ENCODE measurements at places on chromosomes 2 and 18.

- DNase-seq, result no peak
These were observed 48.6 kb downstream of the SPATS2L start for GRCh38 chr2:200354833-200355751.

GRCh38 chr18:72235422-72235821 lies 308.7 kb downstream of the CBLN2 start:
- DNase-seq, result no peak

GRCh38 chr2:47682216-47682749 lies 100.7 kb upstream of the MSH6 start:
- DNase-seq, result no peak

- DNase-seq, result no peak
These were observed 92.0 kb upstream of the GULP1 start for GRCh38 chr2:188199716-188200128.

GRCh38 chr2:2245500-2245899 lies 85.6 kb downstream of the MYT1L start:
- DNase-seq, result no peak

DNA sequence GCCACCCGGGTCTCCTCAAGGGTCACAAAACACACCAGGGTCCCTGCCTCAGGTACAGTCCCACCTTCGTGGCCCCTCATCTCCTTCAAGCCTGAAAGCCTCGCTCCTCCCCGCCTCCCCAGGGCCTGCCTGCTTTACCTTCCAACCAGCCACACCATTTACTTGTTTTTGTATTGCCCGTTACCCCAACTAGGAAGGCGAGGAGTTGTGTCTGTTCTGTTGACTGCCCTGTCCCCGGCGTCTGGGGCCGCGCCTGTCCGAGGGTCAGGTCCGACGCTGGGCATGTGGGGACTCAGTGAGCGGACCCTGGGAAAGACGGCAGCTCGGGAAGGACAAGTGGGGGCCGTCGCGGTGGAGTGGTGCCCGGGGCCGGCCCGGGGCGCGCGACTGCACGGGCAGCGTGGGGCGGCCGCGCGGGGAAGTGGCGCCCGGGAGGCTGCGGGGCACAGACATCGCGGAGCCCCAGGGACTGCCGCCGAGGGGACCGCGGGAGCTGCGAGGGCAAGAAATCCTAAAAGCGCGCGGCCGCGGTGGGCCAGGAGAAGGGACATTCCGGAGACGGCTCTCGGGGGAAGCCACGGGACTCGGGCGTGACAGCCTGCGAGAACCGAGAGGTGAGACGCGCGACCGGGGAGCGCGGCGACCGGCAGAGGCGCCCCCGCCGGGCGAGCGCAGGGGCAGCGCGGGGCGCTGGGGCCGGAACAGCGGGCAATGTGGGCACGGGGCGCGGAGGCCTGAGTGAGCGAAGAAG lies 797 bp upstream of the GRHL1 start:
- DNase-seq, result no peak

DNA sequence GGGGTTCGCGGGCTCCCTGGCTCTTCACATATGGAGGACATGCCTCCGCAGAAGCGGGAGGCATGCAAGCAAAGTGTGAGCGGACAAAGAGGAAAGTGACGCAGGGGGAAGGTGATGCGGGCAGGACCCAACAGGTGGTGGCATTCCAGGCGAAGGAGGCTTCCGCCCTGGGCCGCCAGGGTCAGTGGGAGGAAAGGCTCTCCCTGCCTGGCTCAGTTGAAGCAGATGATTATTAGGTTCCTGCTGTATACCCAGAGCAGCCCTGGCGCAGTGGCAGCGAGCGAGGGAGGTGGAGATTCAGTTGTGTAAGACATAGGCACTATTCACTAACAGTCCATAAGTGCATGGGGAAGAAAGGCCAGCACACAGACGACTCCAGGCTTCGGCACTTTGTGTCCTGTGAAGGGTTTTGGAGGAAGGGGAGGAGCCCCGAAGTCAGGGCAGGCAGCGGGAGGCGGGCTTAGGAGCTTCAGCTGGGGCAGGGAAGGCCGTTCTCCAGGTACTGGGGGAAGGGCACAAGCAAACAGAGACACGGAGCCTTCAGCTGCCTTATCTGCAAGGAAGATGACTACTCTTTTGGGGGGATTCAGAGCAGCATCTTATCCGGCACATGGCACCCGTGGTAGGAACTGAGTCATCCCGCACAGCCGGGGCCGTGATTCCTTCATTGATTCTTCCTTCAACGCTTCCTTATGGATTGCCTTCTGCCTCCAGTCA lies 89.8 kb downstream of the TGOLN2 start:
- DNase-seq, result no peak

GRCh38 chr2:128464456-128464855 lies 145.8 kb upstream of the HS6ST1 start:
- no peak for DNase-seq

- no peak for DNase-seq
These were observed 90.5 kb downstream of the INHBB start for GRCh38 chr2:120436460-120436739.

DNA sequence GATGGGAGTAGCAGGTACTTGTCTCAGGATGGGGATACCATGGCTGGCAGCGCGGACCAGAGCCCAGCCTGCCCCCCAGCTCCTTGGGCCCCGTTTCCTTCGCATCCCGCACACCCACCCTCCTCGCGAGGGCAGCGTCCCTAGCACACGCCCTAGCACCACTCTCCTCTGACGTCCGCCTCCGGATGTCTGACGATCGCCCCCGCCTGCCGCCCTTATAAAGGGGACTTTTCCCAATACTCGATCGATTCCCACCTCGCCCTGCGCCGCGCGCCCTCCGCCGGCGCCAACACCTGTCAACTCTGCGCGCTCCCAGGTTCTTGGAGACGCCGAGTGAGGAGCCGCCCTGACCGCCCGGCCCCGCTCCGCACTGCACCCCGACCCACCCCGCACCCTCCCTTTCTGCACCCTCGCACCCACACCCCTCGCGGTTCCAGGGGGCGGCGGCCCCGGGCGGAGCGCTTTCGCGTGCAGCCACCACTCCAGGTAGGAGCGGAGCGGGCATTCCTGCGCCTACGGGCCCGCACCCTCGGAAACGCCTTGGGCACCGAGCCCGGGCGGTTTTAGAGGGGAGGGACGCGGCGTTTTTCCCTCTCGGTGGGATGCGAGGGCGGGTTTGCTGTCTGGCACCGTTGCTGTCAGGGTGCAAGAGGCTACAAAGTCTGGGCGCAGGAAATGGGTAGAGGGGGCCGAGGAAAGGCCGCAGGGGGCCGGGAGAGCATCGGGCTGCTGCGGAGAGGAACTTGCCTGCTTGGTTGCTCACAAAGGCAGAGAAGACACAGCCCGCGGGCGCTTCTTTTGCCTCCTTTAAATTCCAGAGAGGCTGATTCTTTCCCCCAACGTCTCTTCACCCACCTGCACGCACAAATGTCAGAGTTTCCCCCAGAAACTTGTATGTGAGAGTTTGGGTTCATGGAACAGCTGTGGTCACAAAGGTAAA lies at the start of gene SLC5A7:
SLC5A7 (plus strand) TSS at position 247 of the 940 bp plus-strand sequence. CDS start 1,632 bp downstream, outside the sequence.
- DNase-seq, result no peak

GRCh38 chr2:156511122-156511521 lies 74.9 kb downstream of the GPD2 start:
- DNase-seq, result peak; percentile 10

DNA sequence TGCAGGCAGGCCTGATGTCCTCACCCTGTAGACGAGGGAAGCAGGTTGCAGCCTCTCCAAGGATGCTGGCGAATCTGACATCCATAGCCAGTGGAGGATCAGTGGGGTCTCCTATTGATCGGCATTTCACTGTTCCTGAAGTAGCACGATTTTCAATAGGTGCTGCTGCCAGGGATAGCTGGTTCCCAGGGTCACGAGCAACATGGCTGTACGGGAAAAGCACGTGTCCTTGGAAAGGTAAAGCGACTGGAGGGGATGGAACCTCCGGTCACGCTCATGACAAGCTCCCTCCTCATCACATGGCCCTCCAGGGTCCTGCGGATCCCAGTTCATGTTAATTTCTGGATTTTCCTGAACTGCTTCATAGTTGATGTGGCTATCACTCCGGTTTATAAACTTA lies 373.7 kb upstream of the SMIM21 start:
- no peak for DNase-seq

DNA sequence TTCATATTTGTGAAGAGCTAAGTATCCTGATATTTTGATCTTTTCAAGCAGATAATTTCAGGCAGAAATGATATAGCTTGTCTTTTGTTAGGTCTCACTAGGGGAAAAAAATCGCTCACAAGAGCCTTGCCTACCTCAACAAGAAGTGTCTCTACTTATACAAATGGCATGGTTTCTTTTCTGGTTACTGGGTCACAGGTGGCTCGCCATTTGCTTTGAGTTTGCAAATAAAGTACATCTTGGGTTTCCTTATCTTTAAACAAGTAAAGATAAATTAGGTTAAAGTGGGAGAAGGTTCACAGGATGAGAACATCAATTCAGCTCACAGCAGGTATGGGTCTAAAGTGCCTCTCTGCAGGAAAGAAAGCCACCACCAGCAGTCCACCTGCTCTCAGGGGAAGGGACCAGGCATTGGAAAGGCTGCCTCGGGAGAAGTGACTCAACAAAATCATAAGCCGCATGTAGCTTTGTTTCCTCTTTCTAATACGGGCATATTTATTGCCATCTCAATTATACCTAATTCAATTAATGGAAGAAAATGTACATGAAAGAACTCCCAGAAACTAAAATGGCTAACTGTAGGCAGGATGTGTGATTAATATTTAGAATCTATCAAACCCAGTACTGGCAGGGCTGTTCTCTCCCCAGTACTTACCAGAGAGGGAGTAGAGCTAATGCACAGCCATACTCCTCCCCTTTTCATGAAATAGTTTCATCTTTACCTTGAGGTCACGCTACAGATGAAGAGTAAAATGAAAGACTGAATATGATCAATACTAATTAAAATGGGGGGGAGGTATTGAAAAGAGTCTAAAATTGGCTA lies 28.3 kb downstream of the CDC42EP3 start:
- DNase-seq, result no peak

- DNase-seq, result no peak
These were observed 1.5 kb downstream of the RND3 start for GRCh38 chr2:150485871-150486538.

- DNase-seq, result no peak
These were observed 55.5 kb upstream of the ADAM23 start for GRCh38 chr2:206387808-206388207.

GRCh38 chr2:239111401-239112100 lies 263.7 kb downstream of the TWIST2 start:
- no peak for DNase-seq

- no peak for DNase-seq
These were observed 81.3 kb downstream of the VSNL1 start for GRCh38 chr2:17621781-17622180.

DNA sequence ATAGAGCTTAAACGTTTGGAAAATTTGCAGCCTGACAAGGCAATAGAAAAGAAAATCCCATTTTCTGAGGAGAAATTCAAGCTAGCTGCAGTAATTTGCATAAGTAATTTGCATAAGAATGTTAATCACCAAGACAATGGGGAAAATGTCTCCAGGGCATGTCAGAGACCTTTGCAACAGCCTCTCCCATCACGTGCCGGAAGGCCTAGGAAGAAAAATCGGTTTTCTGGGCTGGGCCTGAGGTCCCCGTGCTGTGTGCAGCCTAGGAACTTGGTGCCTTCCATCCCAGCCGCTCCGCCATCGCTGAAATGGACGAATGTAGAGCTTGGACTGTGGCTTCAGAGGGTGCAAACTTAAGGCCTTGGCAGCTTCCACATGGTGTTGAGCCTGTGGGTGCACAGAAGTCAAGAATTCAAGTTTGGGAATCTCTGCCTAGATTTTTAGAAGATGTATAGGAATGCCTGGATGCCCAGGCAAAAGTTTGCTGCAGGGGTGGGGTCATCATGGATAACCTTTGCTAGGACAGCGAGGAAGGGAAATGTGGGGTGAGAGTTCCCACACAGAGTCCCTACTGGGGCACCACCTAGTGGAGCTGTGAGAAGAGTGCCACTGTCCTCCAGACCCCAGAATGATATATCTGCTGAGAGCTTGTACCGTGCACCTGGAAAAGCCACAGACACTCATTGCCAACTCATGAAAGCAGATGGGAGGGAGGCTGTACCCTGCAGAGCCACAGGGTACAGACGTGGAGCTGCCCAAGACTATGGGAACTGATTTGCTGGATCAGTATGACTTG lies 164.6 kb downstream of the GULP1 start:
- DNase-seq, result no peak

DNA sequence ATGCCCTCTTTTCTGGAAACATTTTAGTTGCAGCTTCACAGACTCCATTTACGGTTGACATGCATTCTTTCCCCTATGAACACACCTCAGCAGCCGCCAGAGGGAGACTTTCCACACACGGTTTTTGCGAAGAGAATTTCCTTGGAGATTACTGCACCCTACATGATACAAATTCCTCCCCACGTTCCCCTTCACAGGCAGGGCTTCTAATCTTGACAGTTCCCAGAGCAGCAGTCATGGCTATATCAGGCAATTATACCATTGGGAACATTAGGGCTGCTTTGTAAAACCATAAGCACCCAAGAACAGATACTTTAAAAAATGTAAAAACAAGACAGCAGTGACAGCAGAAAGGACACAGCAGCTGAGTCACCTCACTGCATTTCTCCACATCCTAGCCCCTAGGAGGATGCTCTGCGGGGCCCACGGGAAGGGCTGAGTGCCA lies 253.8 kb downstream of the TGIF1 start:
- peak; percentile 55 for DNase-seq

GRCh38 chr2:74178211-74179062 lies at the start of gene MOB1A:
Gene MOB1A (minus strand): TSS chr2:74178879. CDS start chr2:74178674, 205 bp downstream.
- DNase-seq, result peak; percentile 98

- DNase-seq, result no peak
These were observed 191.5 kb upstream of the FANCL start for GRCh38 chr2:58432491-58433170.

DNA sequence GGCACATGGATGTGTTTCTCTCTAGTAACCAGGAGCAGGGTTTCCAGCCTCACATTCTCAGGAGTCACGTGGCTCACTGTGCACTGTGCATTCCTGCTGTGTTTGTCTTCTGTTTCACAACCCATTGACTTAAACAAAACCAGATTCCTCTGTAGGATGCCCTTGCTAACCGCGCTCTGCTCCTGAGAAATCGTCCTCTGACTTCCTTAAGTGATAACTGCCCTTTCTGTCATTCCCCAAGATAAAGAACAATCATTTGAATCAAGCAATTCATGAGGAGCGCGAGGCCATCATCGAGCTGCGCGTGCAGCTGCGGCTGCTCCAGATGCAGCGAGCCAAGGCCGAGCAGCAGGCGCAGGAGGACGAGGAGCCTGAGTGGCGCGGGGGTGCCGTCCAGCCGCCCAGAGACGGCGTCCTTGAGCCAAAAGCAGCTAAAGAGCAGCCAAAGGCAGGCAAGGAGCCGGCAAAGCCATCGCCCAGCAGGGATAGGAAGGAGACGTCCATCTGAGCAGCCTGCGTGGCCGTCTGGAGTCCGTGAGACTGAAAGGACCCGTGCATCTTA lies 60.2 kb downstream of the RALBP1 start:
- peak; percentile 79 for DNase-seq
